ENCODE measurements at places on chromosomes 7 and 10.
A peak's percentile ranks its signal among the peaks of the same experiment; 100 is the strongest.

GRCh38 chr7:98135984-98136383, 29.3 kb downstream of the LMTK2 start:
- DNase-seq = no peak

- no peak for DNase-seq
These were observed 51.1 kb downstream of the CYP26A1 start for GRCh38 chr10:93124580-93125318.

DNA sequence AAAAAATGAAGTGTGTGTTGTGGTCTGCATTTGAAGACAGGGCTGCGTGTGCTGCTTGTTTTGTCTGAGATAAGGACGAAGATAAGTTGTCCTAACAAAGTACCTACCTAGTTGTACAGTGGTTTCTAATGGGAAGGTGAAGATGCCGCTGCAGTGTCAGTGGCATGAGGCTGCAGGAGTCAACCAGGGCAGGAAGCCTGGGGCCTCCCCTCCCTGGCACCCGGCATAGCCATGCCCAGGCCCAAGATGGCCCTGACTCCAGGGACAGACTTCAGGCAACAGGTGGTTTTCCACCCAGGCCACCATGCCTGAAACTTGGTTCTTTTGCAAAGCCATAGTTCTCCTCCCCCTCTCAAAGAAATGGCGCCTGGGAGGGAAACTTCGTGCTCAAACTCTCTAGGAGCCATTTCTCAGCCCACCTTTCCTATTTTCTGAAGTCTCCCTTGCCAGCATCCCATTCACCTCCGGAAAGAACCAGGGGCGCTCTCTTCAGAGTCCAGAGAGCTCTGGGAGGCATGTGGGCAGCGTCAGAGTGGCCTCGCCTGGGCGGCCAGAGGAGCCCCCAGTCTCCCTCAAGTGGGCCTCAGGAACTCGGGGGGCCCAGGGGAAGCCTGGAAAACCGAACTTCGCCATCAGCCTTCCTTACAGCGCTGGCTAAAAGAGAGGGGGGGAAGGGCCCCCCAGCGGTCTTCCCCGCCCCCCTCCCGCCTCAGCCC, 2.1 kb upstream of the KAT6B start:
- peak; percentile 21 for DNase-seq

DNA sequence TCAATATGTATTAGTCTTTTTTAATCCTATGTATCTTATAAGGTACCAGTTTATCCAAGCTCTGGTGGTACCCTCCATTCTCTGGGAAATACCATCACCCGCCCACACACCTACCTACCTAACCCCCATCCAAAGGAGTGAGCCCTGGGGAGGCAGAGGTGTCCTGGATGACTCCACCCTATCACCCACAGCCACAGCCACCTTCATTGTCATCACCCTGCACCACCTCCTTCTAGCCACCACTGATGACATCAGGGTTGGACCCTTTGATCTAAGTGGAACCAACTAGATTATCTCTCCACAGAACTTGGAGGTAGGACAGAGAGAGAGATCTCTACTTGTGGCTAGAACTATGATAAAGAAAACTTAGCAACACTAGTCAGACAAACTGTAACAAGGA, 259.4 kb downstream of the PARD3 start:
- DNase-seq = no peak

- DNase-seq = no peak
These were observed 66.8 kb downstream of the MKI67 start for GRCh38 chr10:128059266-128059981.

All from stimulated activated CD4-positive, alpha-beta T cell treated with anti-CD3 and anti-CD28 coated beads, TNF-alpha, amount 100 ng/mL, for 48 hours (primary cell).